ENCODE measurements at places on chromosomes 2 and 18.

GRCh38 chr2:218861645-218862318 is 2.2 kb downstream of the WNT6 start:
- DNase-seq, result no peak

GRCh38 chr18:79465392-79465991 is 69.8 kb downstream of the NFATC1 start:
- DNase-seq, result peak; percentile 16

GRCh38 chr18:39057423-39058064 is 1491.9 kb upstream of the CELF4 start:
- peak; percentile 55 for DNase-seq

DNA sequence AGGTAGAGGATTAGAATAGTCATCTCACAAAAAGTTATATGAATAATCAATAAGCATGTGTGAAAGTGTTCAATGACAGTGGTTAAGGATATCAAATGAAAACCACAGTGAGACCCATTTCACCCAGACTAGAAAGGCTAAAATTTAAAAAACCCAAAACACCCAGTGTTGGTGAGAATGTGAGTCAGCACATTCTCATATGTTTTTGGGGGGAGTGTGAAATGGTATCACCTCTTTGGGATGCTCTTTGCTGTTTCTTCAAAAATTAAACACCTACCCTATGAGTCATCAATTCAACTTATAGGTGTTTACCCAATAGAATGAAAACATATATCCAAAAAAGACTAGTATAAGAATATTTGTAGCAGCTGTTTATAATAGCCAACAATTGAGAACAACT is 69.8 kb downstream of the MAP3K20 start:
- DNase-seq, result no peak

GRCh38 chr18:55515214-55515613 is 72.8 kb downstream of the TCF4 start:
- no peak for DNase-seq

DNA sequence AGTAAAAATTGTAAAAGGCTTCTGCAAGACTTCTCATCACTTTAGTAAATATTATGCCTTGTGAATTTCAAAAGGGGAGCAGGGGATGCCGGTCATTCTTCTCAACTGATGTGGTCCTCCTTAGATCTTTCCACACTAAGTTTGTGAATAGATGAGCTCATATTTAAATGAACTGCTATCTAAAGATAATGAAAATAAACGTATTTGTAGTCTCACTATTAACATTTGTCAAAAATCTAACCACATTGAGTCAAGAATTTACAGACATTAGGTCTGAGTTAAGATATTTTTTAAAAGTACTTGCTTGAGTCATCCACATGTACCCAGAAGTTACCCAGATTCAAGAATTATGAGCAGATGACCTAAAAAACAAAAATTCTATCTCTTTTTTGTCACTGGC is 6.5 kb downstream of the PRPF40A start:
- DNase-seq, result peak; percentile 34
